ENCODE measurements at places on chromosomes 13 and 19. TPM values are rescaled to one million over a fixed set of nuclear protein-coding genes. Genes with fewer than 3 reads are reported as not detected.

The CRB3 gene
- not detected for total RNA-seq

DNA sequence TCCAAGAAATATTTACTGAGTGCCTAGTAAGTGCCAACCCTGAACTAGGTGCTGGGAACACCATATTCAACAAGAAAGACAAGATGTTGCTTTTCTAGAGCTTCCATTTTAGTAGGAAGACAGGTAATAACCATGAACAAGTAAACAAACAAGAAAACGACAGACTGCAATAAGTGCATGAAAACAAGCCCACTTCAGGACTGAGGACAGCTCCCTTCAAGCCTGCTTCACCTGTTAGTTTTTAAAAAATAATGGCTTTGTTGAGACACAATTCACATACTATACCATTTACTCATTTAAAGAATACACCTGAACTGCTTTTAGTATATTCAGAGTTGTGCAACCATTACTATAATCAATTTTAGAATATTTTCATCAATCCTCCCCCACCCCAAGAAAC lies 30.4 kb downstream of the CYP4F22 start:
- no peak overlapping the region for H3K4me3 ChIP-seq
- no peak overlapping the region for H3K27ac ChIP-seq
- no peak for DNase-seq

The ZNF865 gene
- 10.3 TPM for total RNA-seq

DNA sequence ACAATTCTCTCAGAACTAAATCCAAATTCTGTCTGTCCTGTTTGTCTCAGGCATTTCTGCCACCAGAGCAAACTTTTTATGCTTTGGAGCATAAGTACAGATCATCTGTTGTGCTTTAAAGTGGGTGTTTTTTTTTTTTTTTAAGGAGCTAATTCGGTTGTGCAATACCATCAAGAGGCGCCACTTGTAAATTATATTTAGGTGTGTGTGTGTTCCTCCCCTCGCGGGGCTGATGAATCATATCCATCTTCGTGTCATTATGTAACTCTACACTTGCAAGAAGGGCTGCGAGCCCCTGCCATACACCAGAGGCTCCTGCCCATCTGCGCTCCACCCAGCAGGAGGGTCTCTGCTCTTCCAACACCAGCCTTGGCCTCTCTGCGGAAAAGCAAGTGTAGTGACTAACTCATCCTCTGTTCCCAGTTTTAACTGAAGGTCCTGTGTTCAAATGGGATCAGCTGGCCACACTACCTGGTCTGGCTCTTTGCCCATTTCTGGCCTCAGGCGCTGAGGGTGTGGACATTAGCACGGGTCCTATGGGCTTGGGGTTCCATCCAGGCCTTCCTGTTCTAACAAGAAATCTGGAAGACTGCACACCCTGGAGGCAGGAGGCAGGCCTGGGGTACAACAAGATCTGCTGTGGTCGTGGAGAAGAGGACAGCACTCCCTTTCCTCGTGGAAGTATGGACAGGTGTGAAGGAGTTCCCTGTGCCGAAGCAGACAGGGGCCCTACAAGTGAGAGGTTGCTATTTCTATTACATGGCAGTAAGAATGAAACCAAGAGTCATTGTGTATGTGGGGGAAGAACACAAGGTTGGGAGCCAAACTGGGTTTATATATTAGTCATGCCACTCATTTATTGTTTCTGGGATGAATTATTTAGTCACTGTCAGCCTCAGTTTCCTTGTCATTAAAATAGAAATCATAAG lies 96.1 kb upstream of the MBNL2 start:
- no peaks in the 10 kb centered on the region for H3K36me3 ChIP-seq
- DNase-seq: peak; percentile 66
- H3K4me1 ChIP-seq: peaks cover 30% of the 10 kb centered on the region
- H3K27ac ChIP-seq: peak overlapping the region; percentile 81

The KIR2DL4 gene
- not detected for total RNA-seq

DNA sequence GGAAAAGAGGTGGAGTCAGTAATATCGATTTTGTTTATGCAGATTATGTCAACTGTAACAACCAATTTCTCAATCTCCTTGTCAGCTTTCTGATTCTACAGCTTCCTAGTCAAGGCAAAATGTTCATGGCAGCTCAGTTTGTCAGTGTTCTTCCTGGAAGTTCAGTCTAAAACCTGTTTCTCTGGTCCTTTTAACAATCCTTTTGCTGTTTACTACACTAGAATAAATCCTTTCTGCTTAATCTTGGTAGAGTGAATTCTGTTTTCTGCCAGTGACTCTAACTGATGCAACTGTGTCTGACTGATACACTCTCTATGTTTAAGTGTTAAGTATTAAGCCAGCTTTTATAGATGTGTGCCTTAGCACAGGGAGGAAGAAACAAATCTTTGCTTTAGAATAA lies 516.9 kb upstream of the KLF12 start:
- no peak overlapping the region for H3K27ac ChIP-seq
- no peaks in the 10 kb centered on the region for H3K27me3 ChIP-seq
- no peak overlapping the region for H3K4me3 ChIP-seq
- DNase-seq: no peak
- H3K36me3 ChIP-seq: no peaks in the 10 kb centered on the region

GRCh38 chr13:107018285-107018684 lies 450.3 kb upstream of the ARGLU1 start:
- no peaks in the 10 kb centered on the region for H3K27me3 ChIP-seq
- no peak for DNase-seq
- no peak overlapping the region for H3K27ac ChIP-seq
- H3K4me3 ChIP-seq: no peak overlapping the region

GRCh38 chr13:74301258-74301935 lies 167.2 kb upstream of the KLF12 start:
- no peak overlapping the region for H3K27ac ChIP-seq
- no peaks in the 10 kb centered on the region for H3K27me3 ChIP-seq
- no peaks in the 10 kb centered on the region for H3K4me1 ChIP-seq
- no peaks in the 10 kb centered on the region for H3K36me3 ChIP-seq
- DNase-seq: no peak
